ENCODE measurements at places on chromosomes 7 and 10.
A peak's percentile ranks its signal among the peaks of the same experiment; 100 is the strongest.

- no peak for DNase-seq
Observed at GRCh38 chr10:131099028-131099726, 212.3 kb downstream of the TCERG1L start.

- no peak for DNase-seq
Observed at GRCh38 chr7:5671046-5671445, 110.4 kb downstream of the RNF216 start.

DNA sequence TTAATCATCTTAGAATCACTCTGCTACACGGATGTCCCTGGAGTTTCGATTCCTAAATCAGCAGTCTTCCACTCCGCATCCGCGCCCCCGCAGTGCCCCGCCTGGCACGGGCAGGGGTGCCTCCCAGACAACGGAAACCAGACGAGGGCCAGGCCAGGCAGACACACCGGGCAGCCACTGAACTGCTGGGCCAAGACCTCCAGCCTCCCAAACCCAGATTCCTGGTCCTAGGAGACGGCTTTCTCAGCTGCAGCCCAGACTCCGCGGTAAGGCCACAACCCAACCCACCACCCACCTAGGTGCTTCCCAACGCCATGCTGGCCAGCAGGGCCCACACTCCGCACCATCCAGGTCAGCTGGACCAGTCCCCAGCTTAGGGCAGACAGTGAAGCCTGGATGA, 33.2 kb downstream of the MAD1L1 start:
- DNase-seq = no peak

GRCh38 chr7:151875942-151876898, 695 bp downstream of the PRKAG2 start:
- DNase-seq = peak; percentile 69
